ENCODE measurements at places on chromosomes 1 and 21.

- no peaks in the 10 kb centered on the region for H3K27me3 ChIP-seq
- H3K4me3 ChIP-seq = peak overlapping the region; percentile 83
- H3K4me1 ChIP-seq = peaks cover 54% of the 10 kb centered on the region
- no peak for DNase-seq
Observed at GRCh38 chr1:234598974-234599616, 10.9 kb downstream of the IRF2BP2 start.

- H3K4me1 ChIP-seq = peaks cover 20% of the 10 kb centered on the region
- H3K27ac ChIP-seq = no peak overlapping the region
- peaks cover 24% of the 10 kb centered on the region for H3K27me3 ChIP-seq
- no peaks in the 10 kb centered on the region for H3K36me3 ChIP-seq
- DNase-seq = no peak
Observed at GRCh38 chr1:47524272-47524671, 86.4 kb downstream of the FOXD2 start.

GRCh38 chr1:21212126-21212525 is 35.4 kb upstream of the EIF4G3 start:
- no peaks in the 10 kb centered on the region for H3K27me3 ChIP-seq
- H3K4me3 ChIP-seq = no peak overlapping the region
- no peak overlapping the region for H3K27ac ChIP-seq
- DNase-seq = no peak

GRCh38 chr1:79895573-79895972 is 889.0 kb upstream of the ADGRL4 start:
- no peaks in the 10 kb centered on the region for H3K27me3 ChIP-seq
- no peak for DNase-seq
- H3K36me3 ChIP-seq = no peaks in the 10 kb centered on the region
- H3K4me3 ChIP-seq = no peak overlapping the region
- no peak overlapping the region for H3K27ac ChIP-seq

- H3K27ac ChIP-seq = peak overlapping the region; percentile 14
- DNase-seq = no peak
- no peak overlapping the region for H3K4me3 ChIP-seq
Observed at GRCh38 chr1:103373991-103374390, 151.5 kb upstream of the RNPC3 start.

GRCh38 chr1:225517697-225518096 is 89.9 kb upstream of the LBR start:
- H3K36me3 ChIP-seq = peaks cover 20% of the 10 kb centered on the region
- no peak overlapping the region for H3K4me3 ChIP-seq
- H3K27ac ChIP-seq = peak overlapping the region; percentile 29
- peaks cover 35% of the 10 kb centered on the region for H3K4me1 ChIP-seq
- no peaks in the 10 kb centered on the region for H3K27me3 ChIP-seq

GRCh38 chr1:199858171-199858570 is 169.3 kb upstream of the NR5A2 start:
- no peak overlapping the region for H3K4me3 ChIP-seq
- H3K27ac ChIP-seq = peak overlapping the region; percentile 10
- peaks cover 39% of the 10 kb centered on the region for H3K4me1 ChIP-seq

- H3K27ac ChIP-seq = peak overlapping the region; percentile 95
- H3K36me3 ChIP-seq = no peaks in the 10 kb centered on the region
- H3K4me3 ChIP-seq = peak overlapping the region; percentile 48
- peaks cover 28% of the 10 kb centered on the region for H3K4me1 ChIP-seq
Observed at GRCh38 chr21:43332861-43333297, 94.1 kb downstream of the SIK1 start.

- H3K4me3 ChIP-seq = no peak overlapping the region
- H3K27me3 ChIP-seq = no peaks in the 10 kb centered on the region
- H3K27ac ChIP-seq = no peak overlapping the region
- H3K36me3 ChIP-seq = peaks cover 69% of the 10 kb centered on the region
Observed at GRCh38 chr1:196732526-196732925, 42.1 kb upstream of the CFHR3 start.

- no peak overlapping the region for H3K27ac ChIP-seq
- DNase-seq = no peak
- no peaks in the 10 kb centered on the region for H3K36me3 ChIP-seq
- H3K4me1 ChIP-seq = no peaks in the 10 kb centered on the region
- H3K4me3 ChIP-seq = no peak overlapping the region
Observed at GRCh38 chr1:34460193-34460592, 283.5 kb downstream of the C1orf94 start.

DNA sequence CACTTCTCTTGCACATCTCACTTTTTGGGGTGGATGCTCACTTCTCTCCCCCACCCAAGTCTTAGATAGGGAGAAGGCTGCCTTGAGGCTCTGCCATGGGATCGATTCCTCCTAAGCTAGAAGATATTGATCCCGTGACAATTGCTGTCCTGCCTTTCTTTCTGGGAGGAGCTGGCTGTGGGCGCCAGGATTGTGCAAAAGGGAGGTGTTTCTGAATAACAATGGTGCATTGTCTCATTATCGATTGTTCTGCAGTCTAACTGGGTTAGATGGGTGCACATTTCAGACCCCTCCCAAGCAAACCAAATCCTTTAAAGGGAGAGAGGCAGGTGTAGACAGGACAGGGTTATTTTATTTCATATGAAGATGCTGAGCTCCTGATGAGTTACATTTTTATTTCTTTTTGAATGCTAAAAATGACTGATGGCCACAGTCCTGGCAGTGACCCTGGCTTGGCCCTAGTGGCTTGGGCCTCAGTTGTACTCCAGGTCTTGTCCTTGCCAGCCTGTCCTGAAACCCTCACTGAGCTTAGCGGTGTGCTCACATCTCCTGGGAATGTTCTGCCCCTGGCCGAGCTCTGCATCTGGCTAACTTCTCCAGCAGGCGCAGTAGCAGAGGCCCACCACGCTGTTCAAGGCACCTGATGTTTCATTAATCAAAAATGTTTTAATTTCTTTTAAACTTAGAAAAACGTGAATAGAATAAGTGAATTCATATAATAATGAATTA is 99.0 kb upstream of the KAZN start:
- peak; percentile 51 for DNase-seq
- H3K4me3 ChIP-seq = no peak overlapping the region
- H3K27ac ChIP-seq = no peak overlapping the region
- H3K36me3 ChIP-seq = no peaks in the 10 kb centered on the region

DNA sequence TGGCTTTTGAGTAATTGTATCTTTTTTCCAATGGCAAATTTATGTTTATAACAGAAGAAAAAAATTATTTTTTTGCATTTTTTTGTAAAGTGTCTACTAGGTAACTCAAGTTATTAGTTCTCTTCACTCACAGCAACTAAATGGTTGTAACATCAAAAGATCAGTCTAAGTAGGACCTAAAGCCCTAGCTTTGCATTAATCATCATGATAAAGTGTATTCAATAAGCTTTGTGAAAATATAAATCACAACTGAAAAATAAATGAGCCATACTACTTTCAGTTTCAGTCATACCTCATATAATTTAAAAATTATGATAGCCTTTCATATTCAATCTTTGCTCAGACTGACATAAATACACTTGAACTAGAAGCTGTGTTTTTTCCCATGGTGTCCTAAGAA is 6.9 kb downstream of the TAF5L start:
- no peaks in the 10 kb centered on the region for H3K36me3 ChIP-seq
- H3K4me3 ChIP-seq = no peak overlapping the region
- DNase-seq = no peak
- no peak overlapping the region for H3K27ac ChIP-seq
- no peaks in the 10 kb centered on the region for H3K27me3 ChIP-seq

- peaks cover 5% of the 10 kb centered on the region for H3K27me3 ChIP-seq
- no peaks in the 10 kb centered on the region for H3K36me3 ChIP-seq
- H3K4me3 ChIP-seq = peak overlapping the region; percentile 3
- no peak for DNase-seq
Observed at GRCh38 chr1:234476172-234476571, 2.8 kb downstream of the TARBP1 start.

DNA sequence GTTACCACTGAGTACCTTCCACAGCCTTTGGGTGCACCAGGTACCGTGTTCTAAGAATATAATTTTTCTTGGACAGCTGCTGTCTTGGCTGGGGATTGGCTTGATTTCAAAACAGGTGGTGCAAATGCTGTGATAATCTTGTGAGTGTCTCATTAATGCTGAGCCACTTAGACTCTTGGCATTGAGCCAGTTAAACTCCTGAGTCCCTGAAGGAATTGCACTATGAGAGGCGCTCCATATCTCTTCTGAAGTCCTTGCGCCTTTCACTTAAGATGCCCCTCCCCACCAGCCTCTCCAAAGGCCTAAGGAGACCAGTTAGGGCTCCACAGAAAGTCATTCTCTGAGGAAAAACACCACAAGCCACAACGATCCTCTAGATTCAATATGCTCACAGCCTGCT is 51.0 kb downstream of the BACH1 start:
- H3K27ac ChIP-seq = no peak overlapping the region
- no peak overlapping the region for H3K4me3 ChIP-seq
- DNase-seq = no peak
- H3K36me3 ChIP-seq = peaks cover 18% of the 10 kb centered on the region
- H3K4me1 ChIP-seq = peaks cover 26% of the 10 kb centered on the region
- no peaks in the 10 kb centered on the region for H3K27me3 ChIP-seq

- peak overlapping the region; percentile 99 for H3K27ac ChIP-seq
- H3K36me3 ChIP-seq = peaks cover 13% of the 10 kb centered on the region
- no peak for DNase-seq
- peak overlapping the region; percentile 49 for H3K4me3 ChIP-seq
- peaks cover 76% of the 10 kb centered on the region for H3K4me1 ChIP-seq
- no peaks in the 10 kb centered on the region for H3K27me3 ChIP-seq
Observed at GRCh38 chr1:27428316-27429028, 36.0 kb downstream of the GPR3 start.

- H3K36me3 ChIP-seq = no peaks in the 10 kb centered on the region
- peaks cover 7% of the 10 kb centered on the region for H3K4me1 ChIP-seq
- H3K27ac ChIP-seq = no peak overlapping the region
- no peak for DNase-seq
Observed at GRCh38 chr1:227449051-227449450, 114.3 kb upstream of the ZNF678 start.

DNA sequence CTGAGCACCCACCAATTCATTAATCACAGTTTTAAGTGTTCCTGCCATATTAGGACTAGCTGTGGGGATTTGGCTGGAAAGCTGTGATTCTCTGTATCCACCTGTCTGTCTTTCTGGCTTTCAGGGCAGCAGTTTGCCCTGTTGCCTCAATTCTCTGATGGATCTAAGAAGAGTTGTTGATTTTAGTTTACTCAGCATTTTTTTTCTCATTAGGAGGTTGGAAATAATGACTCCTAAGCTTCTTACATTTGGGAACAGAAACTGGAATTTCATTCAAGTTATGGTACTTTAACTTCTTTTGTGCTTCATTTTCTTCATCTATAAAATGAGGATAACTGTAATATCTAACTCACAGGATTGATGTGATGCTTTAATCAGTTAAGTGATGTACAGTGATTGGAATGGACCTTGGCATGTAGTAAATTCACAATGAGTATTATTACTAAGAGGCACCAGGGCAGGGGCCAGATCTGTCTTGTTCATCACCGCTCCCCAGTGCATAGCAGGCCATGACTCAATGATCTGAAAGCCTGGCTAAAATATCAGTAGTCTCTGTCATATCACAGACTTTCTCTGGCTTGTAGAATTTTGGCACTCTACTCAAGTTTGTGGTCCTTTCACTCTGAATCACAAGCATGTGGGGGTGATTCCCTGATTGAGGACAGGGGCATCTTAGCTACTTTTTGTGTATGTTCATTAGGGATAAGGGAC is 51.4 kb upstream of the GREM2 start:
- no peak overlapping the region for H3K4me3 ChIP-seq
- peaks cover 8% of the 10 kb centered on the region for H3K4me1 ChIP-seq
- no peak for DNase-seq
- no peak overlapping the region for H3K27ac ChIP-seq

- DNase-seq = no peak
- H3K4me1 ChIP-seq = no peaks in the 10 kb centered on the region
- H3K36me3 ChIP-seq = no peaks in the 10 kb centered on the region
- H3K27me3 ChIP-seq = no peaks in the 10 kb centered on the region
Observed at GRCh38 chr1:238176441-238176840, 285.7 kb upstream of the ZP4 start.

- no peaks in the 10 kb centered on the region for H3K36me3 ChIP-seq
- H3K27me3 ChIP-seq = peaks cover 2% of the 10 kb centered on the region
- H3K27ac ChIP-seq = no peak overlapping the region
Observed at GRCh38 chr1:109170035-109170764, 43.5 kb upstream of the SARS1 start.

DNA sequence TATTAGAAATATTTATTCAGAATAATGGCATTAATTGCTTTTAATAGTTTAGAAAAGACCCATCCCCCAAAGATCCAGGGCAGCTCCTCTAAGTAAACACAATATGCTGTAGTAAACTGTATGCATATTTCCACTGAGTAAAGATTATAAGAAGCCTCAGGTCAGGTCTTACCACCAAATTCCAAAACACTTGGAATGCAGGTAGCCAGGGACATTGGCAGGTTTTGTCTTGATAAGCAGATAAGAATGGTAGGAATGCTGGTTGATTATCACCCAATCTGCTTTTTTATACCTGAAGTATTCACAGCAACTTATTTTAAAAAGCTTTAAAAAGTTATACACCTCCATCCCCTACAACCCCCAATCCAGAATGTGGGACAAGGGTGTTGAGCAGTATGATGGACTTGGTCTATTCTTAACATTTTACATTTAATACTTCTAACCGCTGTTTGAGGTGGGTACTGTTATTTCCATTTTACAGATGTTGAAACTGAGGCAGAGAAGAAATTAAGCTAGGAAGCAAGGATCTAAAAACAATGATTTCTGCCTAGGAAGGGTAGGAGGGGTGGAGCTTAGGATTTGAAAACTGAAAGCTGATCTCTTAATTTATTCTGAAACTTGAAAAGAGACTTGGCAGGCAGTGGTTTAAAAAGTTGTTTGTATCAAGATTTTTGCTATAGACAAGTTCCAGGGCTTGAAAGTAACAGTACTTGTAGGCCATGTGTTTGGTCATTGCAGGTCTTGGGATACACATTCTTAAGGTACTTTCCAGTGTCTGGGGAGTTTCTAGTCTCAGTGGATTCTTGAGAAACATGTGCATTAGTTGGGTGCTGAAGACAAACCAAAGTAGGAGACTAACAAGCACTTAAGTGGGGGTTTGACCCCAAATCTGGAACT is 15.6 kb upstream of the THEM4 start:
- no peak overlapping the region for H3K27ac ChIP-seq
- no peaks in the 10 kb centered on the region for H3K36me3 ChIP-seq
- H3K4me1 ChIP-seq = peaks cover 8% of the 10 kb centered on the region
- DNase-seq = no peak
- no peak overlapping the region for H3K4me3 ChIP-seq
- peaks cover 60% of the 10 kb centered on the region for H3K27me3 ChIP-seq

- no peak for DNase-seq
- H3K4me3 ChIP-seq = no peak overlapping the region
- no peaks in the 10 kb centered on the region for H3K4me1 ChIP-seq
- H3K36me3 ChIP-seq = no peaks in the 10 kb centered on the region
- H3K27ac ChIP-seq = no peak overlapping the region
Observed at GRCh38 chr1:207397525-207397926, 56.6 kb upstream of the CR2 start.

GRCh38 chr1:3519301-3519885 is 64.9 kb downstream of the ARHGEF16 start:
- peaks cover 46% of the 10 kb centered on the region for H3K4me1 ChIP-seq
- H3K36me3 ChIP-seq = peaks cover under 1% of the 10 kb centered on the region
- no peak overlapping the region for H3K4me3 ChIP-seq
